NCI-H526 treated with DMSO at 0.1 percent for 48 hours (cell line): ENCODE measurements at places on chromosomes 1 and 21.

- DNase-seq: no peak
These were observed 7.9 kb upstream of the ERICH3 start for GRCh38 chr1:74681449-74681848.

- DNase-seq: no peak
These were observed 13.7 kb upstream of the LEFTY2 start for GRCh38 chr1:225954753-225955152.

- no peak for DNase-seq
These were observed 11.4 kb upstream of the BCAR3 start for GRCh38 chr1:93692983-93693591.

GRCh38 chr1:114458237-114458777 lies 52.7 kb downstream of the TRIM33 start:
- no peak for DNase-seq

- no peak for DNase-seq
These were observed 497.4 kb downstream of the DISC1 start for GRCh38 chr1:232123775-232124659.

DNA sequence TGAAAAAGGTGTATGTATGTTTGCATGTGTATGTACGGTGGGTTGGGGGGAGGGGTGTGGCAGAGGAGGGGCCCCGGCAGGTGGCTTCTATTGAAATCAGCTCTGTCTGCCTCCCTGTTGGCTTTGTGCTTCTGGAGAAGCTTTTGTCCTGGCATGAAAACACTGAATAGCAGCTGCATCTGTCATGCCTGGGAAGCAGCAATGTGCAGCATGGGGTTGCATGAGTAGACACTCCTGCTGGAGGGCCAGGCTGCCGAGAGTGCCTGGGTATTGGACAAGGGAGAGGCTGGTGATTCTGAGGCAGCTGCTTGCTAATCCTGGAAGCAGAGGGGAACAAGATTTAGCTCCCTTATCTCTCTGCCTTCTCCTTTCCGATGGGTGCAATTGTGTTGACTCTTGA lies 20.5 kb downstream of the MAPKAPK2 start:
- DNase-seq: peak; percentile 4

DNA sequence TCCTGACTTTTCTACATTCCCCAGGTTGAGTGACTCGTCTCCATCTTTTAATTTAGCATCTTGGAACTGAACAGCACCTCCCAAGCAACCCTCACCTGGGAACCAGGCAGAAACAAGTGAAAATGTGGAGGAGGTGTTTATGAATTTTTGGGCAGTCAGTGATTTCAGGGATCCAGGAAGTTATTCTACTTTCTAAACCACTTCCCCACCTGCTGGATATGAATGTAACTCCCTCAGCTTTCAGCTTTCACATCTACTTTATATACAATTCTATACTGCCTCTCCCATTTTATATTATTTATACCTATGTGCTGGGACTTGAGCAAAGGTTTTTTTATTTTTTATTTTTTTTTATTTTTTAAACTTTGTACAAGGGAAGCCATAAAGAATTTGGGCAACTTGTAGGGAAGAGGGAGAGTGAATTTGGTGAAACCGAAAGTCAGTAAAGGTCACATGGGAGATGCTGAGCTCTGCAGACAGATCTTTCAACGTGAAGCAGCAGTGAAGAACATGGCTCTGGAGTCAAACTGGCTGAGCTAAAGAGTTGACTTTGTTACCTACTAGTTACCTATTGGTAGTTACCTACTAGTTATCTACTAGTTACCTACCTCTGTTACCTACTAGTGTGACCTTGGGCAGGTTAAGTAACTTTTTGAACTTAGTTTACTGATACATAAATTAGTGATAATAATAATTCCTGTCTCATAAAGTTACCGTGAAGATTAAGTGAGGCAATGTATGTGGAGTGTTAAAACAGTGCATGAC lies 45.5 kb downstream of the DDR2 start:
- no peak for DNase-seq

DNA sequence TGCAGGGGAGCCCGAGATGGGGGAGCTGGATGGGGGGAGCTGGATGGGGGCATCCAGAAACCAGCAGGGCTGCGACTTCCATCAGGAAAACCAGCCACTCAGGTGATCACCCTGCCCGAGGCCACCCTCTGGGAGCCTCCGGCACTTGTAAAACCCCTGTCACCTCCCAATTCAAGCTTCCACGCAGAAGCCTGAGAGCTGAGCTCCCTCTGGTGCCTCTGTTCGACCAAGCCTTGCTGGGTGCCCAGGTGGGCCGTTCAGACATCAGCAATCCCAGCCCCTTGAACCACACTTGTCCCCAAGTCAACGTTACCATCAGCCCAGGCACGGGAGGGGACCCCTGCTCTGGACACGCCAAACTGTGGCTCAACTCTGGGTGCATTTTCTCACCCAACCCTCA lies 59.6 kb downstream of the MEGF6 start:
- no peak for DNase-seq

GRCh38 chr1:119011116-119011515 lies 23.0 kb upstream of the TBX15 start:
- no peak for DNase-seq

DNA sequence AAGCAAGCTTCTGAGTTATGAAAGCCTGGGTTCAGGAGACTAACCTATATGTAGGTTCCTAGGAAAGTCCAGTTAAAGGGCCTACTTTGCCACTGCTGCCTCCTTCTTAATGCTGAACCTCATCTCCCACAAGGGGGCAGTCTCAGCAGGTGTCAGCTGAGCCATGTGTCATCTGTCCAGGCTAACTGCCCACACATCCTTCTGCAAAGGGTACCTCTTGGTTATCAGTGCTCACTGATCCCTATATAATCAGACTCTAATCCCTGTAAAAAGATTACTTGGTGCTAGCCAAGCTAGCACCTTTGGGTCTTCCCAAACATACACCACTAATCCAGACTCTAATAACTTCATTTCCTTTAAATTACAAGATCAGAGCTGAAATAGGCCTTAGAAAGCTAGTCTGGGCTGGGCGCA lies 9.0 kb downstream of the PRDX1 start:
- peak; percentile 40 for DNase-seq
